NCI-H187 (cell line): ENCODE measurements at places on chromosomes 7 and 10.

DNA sequence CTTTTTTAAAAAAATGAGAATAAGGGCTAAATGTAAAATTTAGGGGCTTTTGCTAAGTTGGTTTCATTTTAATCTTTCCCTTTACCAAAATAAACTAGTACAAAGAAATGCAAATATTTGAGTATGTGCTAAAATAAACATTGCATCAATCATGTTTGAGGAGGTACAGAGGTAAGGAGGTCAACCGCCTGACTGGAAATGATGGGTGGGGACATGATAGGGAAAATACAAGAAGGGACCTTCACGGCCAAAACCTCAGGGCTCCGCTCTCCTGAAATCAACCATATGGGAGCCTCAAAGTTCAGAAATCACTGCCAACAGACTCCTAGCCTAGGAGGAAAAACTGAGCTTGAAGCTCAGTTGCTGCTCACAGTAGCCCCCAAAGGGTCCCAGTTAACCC is 207.6 kb downstream of the AHR start:
- DNase-seq = no peak

- DNase-seq = no peak
Observed at GRCh38 chr10:81109200-81109752, 571.6 kb downstream of the SH2D4B start.

DNA sequence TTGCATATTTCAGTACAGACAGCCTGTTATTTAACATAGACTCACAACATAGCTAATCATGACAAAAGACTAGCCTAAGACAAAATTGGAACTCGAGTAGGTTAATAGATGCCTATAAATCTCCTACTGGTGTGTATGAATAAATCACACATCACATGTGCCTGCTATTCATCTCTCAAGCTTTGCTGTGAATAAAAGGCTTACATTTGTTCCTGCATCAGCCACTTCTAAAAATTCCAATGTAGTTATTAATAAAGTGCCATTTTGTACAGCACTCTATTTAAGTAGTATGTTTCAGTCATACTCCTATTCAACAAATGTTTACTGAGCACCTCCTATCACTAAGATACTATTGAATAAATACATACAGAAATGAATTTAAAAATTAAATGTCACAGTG is 486.3 kb downstream of the NRG3 start:
- DNase-seq = no peak

GRCh38 chr7:157022681-157023588 is 12.5 kb upstream of the MNX1 start:
- no peak for DNase-seq

DNA sequence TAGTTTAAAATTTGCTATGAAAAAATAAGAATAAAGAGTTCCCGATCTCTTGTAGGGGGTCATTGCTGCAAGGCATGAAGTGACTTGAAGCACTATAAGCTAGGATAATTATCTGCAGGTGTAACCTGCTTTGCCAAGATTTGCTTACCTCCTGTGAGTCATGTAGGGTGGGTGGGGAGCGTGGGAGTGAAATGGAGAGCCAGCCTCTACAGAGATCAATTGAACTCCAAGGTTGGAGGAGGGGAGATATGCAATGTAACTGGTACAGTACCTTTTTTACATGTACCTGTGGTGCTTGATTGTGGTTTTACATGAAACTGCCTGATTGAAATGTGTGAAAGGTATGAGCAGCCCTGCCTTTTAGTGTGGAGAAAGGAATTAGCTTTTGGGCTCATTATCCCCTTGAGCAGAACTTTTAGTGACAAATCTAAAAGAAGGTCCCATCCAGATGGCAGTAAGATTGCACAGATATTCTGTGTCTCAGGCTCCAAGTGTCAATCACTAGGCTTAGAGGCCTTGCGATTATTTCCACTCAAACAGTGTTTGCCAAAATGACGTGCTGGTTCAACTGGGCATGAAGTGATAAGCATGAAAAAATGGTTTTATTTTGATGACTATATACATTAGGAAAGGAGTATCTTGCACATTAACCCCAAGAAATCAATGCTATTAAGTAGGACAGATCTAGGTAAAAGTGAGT is 138.6 kb upstream of the GRB10 start:
- DNase-seq = no peak

- no peak for DNase-seq
Observed at GRCh38 chr10:29435809-29436501, 147.1 kb downstream of the LYZL1 start.

DNA sequence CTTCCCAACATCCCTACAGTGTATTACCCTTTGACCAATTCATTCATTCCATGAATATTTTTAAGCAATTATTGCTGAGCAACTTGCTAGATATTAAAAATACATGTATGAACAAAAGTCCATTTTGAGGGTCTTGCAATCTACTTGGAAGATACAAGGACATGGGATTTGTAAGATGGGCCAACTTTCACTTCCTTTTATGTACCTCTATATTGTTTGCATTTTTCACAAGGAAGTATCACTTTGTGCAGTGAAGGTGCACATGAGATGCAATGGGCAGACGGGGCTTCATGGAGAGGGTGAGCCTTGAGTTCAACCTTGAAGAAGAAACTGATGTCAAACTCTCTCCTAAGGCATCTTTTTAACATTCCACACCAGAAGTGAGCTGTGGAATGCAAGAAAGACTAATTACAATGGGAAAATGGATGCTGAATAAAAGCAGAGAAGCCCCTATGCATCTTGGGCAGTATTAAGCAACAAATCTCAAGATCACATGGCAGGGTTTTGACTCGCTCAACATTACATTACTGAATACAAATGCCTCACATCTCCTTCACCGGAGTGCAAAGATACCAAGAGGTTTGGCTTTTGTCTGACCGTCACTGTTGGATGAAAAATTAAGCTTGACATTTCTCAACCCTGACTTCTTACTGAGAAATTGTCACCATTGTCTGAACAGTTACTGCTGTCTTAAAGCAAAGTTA is 341.5 kb downstream of the ELMO1 start:
- DNase-seq = no peak

DNA sequence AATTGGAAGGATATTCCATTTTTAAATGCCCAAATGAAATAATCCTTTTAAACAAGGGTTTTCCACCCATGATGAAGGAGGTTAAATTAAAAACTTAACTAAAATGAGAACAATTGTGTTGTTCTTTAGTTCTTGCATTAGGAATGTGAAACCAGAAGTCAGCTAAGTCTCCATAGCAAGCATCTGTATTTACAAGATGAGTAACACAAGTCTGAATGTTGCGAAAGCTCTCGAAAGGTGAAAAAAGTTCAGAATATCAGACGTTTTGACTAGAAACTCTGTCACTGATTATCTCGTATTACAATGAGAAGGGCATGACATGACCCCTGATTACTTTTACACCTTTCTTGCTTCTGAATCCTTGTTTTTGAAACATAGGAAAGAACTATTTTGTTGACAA is 149.6 kb downstream of the BICC1 start:
- DNase-seq = no peak

GRCh38 chr10:110641256-110641655 is 2.9 kb upstream of the RBM20 start:
- DNase-seq = peak; percentile 66

DNA sequence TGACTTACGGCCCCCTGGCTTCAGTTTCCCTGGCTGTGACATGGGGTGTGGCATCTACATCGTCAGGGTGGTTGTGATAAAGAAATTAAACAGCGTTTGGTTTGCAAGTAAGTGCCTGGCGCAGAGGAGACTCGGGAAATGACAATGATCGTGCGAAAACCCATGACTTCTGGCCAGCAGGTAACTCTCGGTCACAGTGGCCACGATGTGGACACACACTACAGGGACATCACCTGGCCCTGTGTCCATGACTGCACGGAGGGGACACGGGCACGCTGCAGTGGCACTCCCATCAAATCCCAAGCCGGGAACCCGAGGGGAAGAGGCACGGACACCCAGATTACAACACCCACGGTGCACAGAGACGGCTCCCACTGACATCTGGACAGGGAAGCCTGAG is 28.7 kb downstream of the PAPOLB start:
- no peak for DNase-seq

GRCh38 chr10:70364772-70365091 is 17.7 kb downstream of the LRRC20 start:
- no peak for DNase-seq

GRCh38 chr10:7085147-7085912 is 325.5 kb downstream of the SFMBT2 start:
- DNase-seq = no peak

- DNase-seq = no peak
Observed at GRCh38 chr7:43721193-43721806, 8.0 kb downstream of the COA1 start.

GRCh38 chr10:24791084-24791726 is 67.5 kb upstream of the ARHGAP21 start:
- DNase-seq = no peak

DNA sequence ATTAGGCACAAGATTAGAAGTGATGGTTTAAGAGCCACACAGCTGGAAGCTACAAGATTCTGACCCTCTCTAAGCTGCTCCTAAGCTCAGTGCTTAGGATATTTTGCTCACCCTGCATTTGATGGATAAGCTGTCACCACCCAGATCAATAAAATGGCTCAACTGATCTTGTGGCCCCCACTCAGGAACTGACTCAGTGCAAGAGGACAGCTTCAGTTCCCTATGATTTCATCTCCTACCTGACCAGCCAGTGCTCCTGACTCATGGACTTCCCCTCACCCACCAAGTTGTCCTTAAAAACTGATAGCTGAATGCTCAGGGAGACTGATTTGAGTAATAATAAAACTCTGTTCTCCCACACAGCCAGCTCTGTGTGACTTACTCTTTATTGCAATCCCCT is 833.8 kb downstream of the GRID1 start:
- no peak for DNase-seq

GRCh38 chr7:48839108-48839507 is 85.2 kb upstream of the CDC14C start:
- no peak for DNase-seq

DNA sequence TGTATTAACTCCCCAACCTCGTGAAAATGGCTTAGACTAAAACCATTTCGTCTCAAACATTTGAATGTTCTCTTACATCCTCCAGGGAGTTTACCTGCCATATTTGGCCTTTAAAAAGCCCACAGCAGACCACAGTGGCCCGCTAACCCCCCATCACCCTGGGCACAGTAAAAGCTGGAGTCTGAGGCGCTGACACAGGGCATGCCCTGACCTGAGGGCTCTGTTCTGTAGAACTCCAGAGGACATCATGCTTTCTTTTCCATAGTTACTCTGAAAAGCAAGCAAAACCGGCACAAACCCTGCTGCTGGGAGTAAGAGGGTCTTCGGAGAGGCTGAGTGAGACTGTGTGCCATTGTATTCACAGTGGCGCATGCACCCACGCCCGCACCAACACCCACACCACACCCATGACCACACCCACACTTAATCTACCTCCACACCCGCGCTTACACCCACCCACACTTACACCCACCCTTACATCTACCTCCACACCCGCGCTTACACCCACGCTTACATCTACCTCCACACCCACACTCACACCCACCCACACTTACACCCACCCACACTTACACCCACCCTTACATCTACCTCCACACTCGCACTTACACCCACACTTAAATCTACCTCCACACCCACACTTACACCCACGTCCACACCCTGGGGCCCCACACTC is 32.1 kb downstream of the LRRC27 start:
- no peak for DNase-seq

DNA sequence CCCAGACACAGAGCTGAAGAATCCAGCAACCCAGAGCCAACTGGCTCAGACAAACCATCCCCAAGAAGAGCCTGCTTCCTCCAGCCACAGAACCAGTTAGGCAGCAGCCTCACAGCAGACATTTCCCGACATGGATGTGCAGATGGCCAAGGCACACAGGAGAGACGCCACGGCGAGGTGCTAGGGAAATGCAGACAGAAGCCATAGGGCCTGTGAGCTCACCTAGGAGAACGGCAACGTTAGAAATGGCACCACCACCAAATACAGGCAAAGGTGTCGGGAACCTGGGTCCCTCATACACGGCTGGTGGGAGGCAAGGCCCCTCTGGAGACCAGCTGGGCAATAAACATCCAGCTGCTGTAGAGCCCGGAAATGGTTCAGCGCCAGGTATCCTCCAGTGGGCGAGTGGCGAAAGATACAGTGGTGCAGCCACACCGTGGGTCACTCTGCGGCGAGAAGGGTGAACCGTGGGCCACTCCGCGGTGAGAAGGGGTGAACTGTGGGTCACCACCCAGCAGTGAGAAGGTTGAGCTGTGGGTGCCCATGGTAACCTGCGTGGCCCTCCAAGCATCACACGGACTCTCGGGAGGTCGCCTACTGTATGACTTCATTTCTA is 31.2 kb downstream of the JAKMIP3 start:
- no peak for DNase-seq

- DNase-seq = no peak
Observed at GRCh38 chr10:26573674-26574073, 123.8 kb upstream of the PDSS1 start.

- DNase-seq = no peak
Observed at GRCh38 chr7:45590679-45591057, 16.5 kb downstream of the ADCY1 start.

GRCh38 chr10:133267293-133267692 is 9.4 kb downstream of the ADAM8 start:
- no peak for DNase-seq

DNA sequence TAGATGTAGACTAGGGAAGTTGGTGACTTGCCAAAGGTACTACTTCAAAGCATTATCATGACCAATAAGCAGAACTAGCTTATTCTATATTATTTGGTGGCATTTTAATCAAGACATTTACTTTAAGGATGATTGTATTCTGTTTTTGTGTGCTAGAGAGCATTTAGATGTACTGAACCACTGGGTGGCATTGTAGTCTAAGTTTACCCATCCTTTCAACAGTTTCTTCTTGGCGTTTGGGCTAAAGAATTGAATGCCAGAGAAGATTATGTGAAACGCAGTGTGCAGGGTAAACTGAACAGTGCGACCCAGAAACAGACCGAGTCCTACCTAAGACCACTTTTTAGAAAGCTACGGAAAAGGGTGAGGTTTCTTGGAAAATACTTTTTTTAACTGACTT is 26.8 kb downstream of the PRPF18 start:
- DNase-seq = no peak

- DNase-seq = no peak
Observed at GRCh38 chr10:44824607-44825006, 86.5 kb upstream of the TMEM72 start.

- DNase-seq = no peak
Observed at GRCh38 chr7:39958038-39958437, 8.0 kb downstream of the CDK13 start.

DNA sequence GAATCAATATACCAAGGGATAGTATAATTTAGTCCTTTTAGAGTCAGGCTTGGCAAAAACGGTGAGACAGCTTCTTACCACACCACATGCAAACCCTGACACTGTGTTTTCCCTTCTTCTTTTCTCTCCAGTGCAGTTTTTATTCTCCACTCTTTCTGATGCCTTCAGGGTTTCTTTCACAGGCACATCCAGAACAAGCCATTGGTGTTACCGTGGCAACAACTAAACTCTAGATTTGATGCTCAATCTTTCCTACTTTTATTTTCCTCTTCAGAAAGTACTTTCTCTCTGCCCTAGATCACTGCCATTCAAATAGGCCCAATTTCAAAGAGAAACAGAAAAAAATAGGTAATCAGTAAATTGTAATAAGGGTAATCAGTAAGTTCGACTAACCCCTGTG is 469.8 kb upstream of the POT1 start:
- no peak for DNase-seq

GRCh38 chr7:70925411-70926115 is 206.4 kb upstream of the GALNT17 start:
- DNase-seq = no peak
